Esophagus squamous epithelium (tissue), 5 donors: ENCODE measurements at places on chromosomes 6 and 20.
A peak's percentile ranks its signal among the peaks of the same experiment; 100 is the strongest.

- no peak for DNase-seq
Observed at GRCh38 chr20:15205719-15206118, 868.3 kb upstream of the FLRT3 start.

GRCh38 chr20:4853757-4854560 is 132.2 kb downstream of the PRND start:
- DNase-seq, result no peak

GRCh38 chr20:6685181-6685582 is 82.3 kb upstream of the BMP2 start:
- DNase-seq, result no peak

- no peak for DNase-seq
Observed at GRCh38 chr20:52614051-52614863, 357.9 kb upstream of the TSHZ2 start.

- no peak for DNase-seq
Observed at GRCh38 chr6:15911753-15912504, 217.0 kb upstream of the MYLIP start.

DNA sequence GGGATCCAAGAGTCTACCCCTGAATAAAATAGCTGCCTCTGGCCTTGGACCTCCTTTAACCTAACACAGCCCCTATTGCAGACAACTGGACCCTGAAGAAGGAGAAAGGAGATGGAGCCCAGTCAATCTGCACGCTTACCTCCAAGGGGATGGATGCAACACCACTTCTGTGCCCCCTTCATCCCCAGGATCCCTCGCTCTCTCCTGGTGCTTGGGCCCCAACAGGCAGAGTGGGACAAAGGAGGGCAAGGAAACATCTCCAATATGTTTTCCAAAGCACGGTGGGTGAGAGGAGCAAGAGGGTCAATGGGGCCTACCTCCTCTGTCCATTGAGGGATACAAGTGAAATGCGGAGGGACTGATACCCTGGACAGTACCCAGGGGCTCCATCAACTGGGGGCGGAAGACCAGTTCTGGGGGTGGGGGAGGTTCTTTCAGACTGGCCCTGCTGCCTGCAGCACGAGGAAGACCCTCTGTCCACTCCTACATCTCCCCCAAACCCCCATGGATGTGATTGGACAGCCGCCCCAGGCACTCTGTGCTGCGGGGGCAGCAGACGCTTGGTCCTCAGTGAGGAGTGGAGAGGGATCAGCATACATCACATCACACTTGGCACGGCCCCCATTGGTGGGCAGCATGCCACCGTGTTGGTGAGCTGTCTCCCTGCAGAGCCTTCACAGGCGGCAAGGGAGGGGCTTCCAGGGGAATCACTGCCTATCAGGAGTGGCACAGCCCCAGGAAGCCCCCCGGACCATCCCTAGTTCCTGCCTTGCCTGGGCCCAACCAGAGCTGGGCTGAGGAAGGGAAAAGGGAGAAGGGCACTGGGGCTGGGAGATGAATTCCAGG is 70.6 kb downstream of the MRPL14 start:
- no peak for DNase-seq

GRCh38 chr6:39892490-39893129 is 41.7 kb downstream of the MOCS1 start:
- no peak for DNase-seq

DNA sequence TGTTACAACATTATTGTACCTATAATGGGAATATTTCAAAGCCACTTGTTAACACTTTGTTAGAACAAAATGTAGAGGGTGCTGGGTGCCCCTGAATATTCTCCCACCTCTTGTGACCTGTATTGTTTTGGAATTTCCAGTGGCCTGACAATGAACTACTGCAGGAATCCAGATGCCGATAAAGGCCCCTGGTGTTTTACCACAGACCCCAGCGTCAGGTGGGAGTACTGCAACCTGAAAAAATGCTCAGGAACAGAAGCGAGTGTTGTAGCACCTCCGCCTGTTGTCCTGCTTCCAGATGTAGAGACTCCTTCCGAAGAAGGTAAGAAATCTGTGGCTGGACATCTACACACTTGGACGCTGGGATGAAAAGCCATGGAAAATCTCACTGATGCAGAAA is 28.9 kb downstream of the PLG start:
- DNase-seq, result no peak

GRCh38 chr6:43575105-43575771 is 600 bp downstream of the XPO5 start:
- no peak for DNase-seq

DNA sequence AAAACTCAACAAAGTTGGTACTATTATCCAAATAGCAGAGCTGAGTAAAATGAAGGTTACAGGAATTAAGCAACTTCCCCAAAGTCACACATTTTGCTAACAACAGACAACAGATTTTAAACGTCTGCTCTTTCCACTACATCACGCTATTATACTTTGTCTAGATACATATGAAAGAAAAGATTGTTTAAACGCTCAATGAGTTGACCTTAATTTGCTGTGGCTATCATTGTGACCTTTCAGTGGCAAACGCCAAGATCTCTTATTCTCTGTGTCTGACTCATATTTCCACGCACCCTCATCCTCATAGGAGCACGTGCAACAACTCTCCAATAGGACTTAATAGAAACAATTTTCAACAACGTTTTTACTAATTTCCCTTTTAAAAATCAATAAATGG is 540.1 kb downstream of the MAFB start:
- DNase-seq, result no peak

GRCh38 chr20:63441136-63442099 is 31.0 kb downstream of the KCNQ2 start:
- DNase-seq, result no peak

- DNase-seq, result no peak
Observed at GRCh38 chr6:49806145-49806544, 19.1 kb upstream of the PGK2 start.

DNA sequence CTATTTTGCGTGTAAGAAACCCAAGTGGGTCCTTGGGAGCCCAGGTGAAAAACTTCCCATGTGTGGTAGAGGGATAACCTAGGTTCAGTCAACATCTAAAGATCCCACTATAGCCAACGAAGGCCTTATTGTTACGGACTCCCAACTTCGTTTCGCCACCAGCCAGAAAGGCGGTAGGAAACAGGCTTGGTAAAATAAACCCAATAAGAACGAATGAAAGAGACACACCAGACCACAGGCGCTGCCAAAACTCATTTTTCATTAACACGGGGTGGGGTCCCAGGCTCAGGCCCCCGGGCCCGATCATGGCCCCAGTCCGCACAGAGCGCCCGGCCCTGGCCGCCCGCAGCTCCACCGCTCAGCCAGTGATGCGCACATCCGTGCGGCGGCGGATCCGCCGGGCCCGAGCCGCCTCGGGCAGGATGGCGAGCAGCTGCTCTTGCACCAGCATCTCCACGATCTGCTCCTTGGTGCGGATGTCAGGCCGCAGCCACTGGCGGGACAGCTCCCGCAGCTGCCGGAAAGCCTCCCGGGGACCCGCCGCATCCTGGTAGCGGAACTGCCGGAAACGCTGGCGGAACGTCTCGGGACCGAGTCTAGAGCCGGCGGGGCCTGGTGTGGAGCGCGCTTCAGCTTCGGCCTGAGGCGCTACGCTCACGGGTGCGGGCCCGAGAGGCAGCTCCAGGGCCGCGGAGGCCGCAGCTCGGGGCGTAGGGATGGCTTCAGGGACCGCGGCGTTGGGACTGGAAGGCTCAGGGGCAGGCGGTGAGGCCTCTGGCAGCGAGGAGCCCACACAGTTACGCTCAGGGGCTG is 709 bp downstream of the SCAND1 start:
- DNase-seq, result no peak

DNA sequence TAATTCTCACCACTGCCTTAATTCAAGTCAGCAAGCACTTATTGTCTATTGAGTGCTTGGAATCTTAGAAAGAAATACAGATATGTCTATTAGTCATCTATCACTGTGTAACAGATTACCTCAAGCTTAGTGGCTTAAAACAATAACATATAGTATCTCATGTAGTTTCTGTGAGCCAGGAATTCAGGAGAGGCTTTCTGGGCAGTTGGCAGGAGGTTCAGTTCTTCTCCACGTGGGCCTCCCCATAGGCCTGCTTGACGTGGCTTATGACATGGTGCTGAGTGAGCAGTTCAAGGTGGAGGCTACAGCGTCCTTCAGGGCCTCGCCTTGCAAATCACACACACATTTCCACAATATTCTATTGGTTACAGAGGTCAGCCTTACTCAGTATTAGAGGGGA is 69.7 kb downstream of the DTD1 start:
- DNase-seq, result no peak

GRCh38 chr6:148620579-148621298 is 126.1 kb upstream of the UST start:
- DNase-seq, result no peak

GRCh38 chr6:25346064-25346463 is 66.9 kb downstream of the CARMIL1 start:
- DNase-seq, result no peak

DNA sequence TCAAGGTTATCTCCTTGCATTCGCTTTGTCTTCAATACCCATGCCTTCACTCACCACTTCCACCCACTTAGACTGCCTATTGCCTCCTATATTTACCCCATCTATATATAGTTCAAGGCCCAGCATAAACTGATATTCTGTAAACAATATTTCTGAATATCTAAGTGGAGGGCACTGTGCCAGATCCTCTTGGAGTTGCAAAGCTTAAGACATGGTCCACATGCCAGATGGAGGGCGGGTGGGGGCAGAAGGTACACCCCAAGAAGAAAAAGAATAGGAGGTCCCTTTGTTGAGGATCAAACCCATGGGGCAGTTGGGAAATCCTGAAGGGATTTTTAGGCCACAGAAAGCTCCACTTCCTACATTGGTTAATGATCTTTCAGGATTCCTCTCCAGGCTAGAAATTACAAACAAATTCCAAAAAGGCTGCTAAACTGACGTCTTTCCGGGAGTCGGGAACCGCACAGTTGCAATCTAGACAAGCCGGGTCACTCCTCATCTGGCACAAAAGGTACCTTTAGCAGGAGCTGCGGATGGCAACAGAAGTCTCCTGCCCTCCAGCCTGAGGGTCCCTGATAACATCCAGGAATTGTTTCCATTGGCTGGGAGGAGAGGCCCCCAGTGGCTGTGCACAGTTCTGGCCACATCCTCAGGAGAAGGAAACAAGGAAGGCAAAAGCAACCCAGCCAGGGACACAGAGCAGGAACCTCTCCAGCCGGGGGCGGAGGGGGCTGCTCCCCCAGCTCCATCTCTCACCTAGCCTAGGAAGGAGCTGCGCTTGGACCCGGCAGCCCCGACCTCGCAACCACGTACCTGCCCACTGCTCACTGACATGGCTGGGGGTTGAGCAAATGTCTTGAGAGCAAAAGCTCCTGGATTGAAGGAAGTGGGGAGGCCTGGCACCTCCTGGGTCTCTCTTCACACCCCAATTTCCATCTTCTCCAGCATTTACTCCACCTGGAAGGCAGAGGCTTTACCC is 5.9 kb upstream of the LPIN3 start:
- DNase-seq, result no peak

GRCh38 chr6:140050101-140050995 is 675.9 kb upstream of the CITED2 start:
- no peak for DNase-seq

DNA sequence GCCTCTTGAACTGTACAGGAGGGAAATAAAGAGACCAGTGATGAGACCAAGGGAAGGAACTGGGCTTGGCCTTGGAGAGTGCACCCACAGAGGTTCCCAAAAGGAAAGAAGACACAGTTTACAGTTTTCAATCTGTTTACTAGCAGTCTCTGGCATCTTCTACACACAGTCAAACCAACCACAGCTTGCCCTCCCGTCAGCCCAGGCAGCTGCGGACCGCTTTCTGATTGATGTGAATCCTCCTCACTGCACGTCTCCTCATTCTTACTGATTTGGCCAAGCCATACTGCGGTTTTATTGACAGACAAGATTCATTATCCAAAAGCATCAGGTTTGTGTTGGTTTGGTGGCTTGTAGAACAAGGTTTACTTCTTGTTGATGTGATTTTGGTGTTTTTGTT is 104.5 kb upstream of the ASF1A start:
- no peak for DNase-seq

GRCh38 chr6:16136621-16137450 is 8.0 kb downstream of the MYLIP start:
- DNase-seq, result no peak

DNA sequence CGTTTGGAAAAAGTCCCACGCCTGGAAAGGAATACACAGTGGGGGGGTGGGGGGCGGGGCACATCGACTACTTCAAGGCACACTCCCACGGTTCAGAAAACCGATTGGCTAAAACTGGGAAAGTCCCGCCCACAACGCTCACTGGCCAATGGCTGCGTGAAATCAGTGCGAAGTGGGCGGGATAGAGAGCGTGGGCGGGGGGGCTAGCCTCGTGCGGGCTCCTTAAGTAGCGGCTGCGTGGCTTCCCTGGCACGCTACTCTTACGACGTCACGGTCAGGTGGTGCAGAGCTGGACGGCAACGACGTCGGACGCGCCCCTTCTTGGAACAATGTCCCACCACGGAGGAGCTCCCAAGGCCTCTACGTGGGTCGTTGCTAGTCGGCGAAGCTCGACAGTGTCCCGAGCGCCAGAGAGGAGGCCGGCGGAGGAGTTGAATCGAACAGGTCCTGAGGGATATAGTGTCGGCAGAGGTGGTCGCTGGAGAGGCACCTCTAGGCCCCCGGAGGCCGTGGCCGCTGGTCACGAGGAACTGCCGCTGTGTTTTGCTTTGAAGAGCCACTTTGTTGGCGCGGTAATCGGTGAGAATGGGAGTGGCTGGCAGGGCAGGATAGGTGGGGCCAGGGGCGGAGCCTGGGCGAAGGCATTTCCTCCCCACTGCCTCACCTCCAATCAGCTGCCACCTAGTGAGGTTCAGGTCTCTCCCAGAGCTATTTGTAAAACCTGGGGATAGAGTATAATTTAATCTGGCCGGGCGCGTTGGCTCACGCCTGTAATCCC is at the start of gene DDX43:
TSS of gene DDX43 (plus strand) at position 252 of the 778 bp plus-strand sequence. CDS start at position 330, 78 bp downstream.
- DNase-seq, result peak; percentile 7

DNA sequence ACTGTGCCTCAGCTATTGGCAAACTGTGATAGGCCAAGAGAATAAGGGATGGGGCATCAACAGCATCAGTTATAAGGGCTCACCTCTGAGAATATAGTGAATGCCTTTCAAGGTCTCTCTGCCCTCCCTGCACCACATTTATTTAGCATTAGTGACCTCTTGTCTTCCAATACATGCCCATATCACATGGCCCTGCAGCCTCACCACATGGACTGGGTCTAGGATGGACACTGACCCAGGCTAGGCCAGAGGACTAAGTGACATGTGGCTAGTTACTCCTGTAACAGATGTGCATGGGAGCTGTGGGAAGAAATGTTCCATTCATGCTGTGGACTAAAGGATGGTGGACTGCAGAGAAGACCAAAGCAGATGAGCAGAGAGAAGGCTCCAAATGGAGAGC is 3.2 kb upstream of the BTN2A2 start:
- no peak for DNase-seq

- DNase-seq, result no peak
Observed at GRCh38 chr20:951384-952169, 35.4 kb upstream of the ANGPT4 start.

GRCh38 chr20:16028923-16029322 is 544.3 kb downstream of the KIF16B start:
- DNase-seq, result no peak

DNA sequence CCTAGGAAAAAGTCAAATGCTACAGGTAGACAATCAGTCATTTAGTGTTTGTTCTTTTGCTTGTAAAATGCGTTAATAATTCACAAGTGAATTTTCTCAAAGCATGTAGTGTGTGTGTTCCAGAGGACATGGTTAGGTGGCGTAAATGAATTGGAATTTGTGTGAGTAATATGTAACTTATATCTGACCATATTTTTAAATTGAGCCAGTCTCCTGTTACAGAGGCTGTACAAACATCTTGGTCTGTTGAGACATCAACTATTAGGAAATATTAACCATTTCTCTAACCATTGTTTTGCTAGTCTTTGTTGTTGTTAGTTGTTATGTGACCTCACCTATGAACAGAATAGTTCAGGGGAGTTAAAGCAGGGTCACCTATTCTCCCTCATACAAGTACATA is 22.7 kb downstream of the MCM8 start:
- DNase-seq, result no peak
